ENCODE measurements at places on chromosomes 5 and 9.

- DNase-seq: no peak
Measured at GRCh38 chr9:13904746-13905145, 409.2 kb downstream of the NFIB start.

GRCh38 chr5:76790632-76791290 lies 28.1 kb upstream of the F2RL1 start:
- no peak for DNase-seq

GRCh38 chr9:37339923-37340322 lies 82.6 kb upstream of the GRHPR start:
- no peak for DNase-seq

DNA sequence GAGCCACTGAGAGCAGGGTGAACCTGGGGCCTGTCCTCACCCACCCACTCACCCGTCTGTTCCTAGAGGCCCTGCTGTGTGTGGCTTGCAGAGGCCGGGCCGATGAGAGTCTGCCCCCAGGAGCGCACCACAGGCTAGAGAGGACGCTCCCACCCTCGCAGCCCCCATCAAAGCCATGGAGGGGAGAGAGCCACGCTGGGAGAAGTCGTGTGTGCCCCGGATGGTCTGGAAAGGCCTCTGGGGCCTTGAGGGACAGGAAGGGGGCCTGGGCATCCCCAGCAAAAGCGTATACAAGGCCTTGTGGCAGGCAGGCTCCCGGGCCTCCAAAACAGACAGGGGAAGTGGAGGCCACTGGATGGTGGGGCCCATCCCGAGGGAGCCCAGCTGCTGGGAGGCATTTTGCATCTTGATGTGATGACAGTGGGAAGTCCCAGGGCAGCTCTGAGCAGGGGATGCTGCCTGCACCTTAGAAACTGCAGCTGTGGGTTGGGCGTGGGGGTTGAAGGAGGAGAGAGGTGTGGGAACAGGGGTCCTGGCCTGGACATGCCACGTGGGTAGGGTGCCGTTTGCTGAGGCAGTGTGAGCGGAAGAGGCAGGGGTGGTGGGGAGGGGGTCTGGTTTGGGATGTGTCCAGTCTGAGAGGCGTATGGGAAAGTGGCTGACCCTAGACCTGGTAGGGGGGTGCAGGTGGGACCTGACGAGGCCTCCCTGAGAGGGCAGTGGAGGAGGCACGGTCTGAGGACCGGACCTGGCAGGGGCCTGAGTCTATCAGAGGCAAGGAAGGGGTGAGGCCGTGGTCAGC lies 43.0 kb upstream of the NOTCH1 start:
- no peak for DNase-seq

- no peak for DNase-seq
Measured at GRCh38 chr9:78280982-78281668, 15.8 kb upstream of the PSAT1 start.

GRCh38 chr5:6195711-6196358 lies 182.5 kb downstream of the MED10 start:
- DNase-seq: no peak

- no peak for DNase-seq
Measured at GRCh38 chr5:146301626-146302025, 37.0 kb upstream of the POU4F3 start.

DNA sequence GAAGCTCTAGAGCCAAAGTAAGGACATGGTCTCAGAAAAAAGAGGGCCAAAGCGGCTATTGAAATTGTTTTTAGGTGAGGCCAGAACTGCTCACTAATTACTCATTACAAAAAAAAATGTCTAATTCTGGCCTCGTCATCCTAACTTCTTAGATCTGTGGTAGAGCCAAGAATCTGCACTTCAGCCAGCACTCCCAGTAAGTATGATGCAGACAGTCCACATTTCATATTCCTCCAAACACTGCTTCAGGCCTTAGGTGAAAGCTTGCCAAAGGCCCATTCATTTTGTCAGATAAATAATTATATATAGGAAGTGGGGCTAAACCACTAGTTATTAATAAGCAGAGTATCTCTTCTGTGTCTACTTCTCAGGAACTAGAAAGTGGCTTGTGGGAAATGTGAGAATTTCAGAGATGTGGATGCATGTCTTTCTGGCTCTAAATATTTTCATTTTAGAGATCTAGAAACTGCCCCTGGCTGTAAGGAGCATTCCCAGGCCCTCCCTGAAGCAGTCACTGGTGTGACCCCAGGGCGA lies 554.0 kb downstream of the TLE4 start:
- DNase-seq: no peak

GRCh38 chr5:80926536-80926935 lies 33.6 kb upstream of the RASGRF2 start:
- DNase-seq: no peak

- DNase-seq: no peak
Measured at GRCh38 chr5:65812648-65813047, 90.6 kb downstream of the NLN start.

DNA sequence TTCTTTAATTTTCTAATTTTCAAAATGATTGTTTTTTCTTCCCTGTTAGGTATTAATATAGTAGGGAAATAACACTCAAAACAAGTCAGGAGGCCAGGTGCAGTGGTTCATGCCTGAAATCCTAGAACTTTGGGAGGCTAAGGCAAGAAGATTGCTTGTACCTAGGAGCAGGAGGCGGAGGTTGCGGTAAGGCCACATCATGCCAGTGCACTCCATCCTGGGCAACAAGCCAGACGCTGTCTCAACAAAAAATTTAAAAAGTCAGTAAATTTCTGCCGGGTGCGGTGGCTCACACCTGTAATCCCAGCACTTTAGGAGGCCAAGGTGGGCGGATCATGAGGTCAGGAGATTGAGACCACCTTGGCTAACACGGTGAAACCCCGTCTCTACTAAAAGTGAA lies 10.2 kb upstream of the CDK7 start:
- no peak for DNase-seq

- no peak for DNase-seq
Measured at GRCh38 chr5:124289641-124290311, 456.7 kb downstream of the ZNF608 start.

DNA sequence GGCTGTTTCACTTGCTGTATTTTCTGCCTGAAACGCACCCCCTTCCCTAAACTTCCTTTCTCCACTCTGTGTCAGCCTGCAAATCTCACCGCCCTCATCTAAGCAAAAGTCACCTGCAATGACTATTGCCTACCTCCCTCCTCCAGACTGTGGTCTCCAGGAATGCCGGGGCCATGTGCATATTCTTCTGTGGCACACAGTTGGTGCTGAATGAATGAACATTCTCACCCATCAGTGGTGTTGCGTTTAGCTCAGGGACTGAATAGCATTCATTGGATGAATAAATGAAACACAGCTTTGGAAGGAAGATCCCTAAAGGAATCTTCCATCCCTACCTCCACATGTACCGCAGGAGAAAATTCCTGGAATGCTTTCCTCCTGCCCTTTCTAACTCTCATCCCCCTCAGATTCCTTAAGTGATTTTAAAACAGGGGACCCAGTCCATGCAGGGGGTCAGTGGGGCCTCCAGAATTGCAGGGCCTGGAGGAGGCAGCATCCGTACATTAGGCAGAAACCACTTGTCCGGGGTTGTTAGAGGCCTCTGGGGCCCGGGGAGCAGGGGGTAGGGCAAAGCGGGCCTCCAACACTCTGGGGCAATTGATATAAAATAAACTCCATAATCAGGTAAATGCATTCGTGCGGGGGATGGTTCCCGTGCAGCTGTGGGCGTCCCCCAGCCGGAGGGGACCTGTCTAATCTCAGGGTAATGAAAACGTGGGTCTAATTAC lies 28.3 kb upstream of the PTGS1 start:
- no peak for DNase-seq

DNA sequence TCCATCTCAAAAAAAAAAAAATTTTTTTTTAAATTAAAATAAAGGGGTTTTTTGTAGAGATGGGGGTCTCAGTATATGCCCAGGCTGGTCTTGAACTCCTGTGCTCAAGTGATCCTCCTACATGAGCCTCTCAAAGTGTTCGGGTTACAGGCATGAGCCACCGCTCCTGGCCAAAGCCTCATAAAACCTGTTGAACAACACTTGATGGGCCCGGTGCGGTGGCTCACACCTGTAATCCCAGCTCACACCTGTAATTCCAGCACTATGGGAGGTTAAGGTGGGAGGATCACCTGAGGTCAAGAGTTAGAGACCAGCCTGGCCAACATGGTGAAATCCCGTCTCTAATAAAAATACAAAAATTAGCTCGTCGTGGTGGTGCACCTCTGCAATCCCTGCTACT lies 7.7 kb upstream of the NPM1 start:
- no peak for DNase-seq

DNA sequence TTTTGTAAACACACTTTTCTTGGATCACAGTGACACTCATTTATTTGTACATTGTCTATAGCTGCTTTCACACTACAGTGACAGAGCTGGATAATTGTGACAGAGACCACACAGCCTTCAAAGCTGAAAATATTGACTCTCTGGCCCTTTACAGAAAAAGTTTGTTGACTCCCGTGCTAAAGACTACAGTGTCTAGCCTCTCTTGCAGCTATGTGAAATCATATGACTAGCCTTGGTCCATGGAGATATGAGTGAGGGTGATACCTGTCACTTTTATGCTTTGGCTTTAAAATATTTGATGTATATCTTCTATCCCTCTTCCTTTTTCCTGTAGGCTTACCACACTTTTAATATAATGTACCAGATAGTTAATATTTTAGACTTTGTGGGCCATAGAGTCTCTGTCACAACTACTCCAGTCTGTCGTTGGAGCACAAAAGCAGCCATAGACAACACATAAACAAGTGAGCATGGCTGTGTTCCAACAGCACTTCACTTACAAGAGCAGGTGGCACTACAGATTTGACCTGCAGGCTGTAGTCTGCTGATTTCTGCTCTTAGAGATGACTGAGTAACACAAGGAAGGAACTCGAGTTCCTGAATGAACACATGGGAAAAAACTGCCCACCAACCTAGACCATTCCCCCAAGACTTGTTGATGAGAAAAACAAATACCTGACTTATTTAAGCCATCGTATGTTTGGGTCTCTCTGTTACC lies 73.5 kb upstream of the ANKRD55 start:
- DNase-seq: no peak

DNA sequence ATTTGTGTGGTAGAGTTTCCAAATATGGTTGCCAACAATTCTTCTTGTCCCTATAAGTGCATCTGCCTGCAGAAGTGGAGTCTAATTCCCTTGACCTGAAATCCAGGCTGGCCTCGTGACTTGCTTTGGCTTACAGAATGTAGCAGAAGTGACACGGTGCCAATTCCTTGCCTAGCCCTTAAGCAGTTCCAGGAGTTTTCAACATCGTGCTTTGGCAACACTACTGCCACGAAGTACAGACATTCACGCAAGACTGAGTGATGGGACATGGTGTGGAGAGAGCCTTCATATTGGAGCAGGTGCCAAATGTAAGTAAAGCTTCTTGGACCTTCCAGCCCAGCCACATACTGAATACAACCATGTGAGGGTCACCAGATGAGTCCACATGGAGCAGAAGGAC lies 92.9 kb upstream of the NEK6 start:
- no peak for DNase-seq

- DNase-seq: no peak
Measured at GRCh38 chr9:134606951-134607731, 34.5 kb upstream of the COL5A1 start.

- no peak for DNase-seq
Measured at GRCh38 chr5:36066001-36066539, 612 bp downstream of the UGT3A2 start.

- no peak for DNase-seq
Measured at GRCh38 chr5:116437922-116438578, 136.6 kb downstream of the SEMA6A start.

- DNase-seq: no peak
Measured at GRCh38 chr9:91258451-91258850, 103.3 kb downstream of the AUH start.

DNA sequence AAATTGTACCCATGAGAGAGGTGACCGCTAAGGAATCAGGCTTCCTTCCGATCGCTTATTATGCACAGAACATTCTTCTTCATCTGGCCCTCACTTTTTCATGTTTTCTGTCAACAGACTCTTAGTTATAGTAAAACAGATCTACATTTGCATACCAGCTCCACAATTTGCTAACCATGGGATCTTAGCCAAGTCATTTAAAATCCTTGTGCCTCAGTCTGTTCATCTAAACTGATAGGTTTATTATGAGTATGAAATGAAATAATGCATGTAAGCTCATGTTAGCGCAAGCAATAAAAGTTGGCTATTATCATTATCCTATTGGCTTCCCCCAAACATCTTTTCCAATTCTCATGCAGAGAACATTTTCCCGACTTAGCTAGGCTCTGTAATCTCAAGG lies 42.3 kb downstream of the FGF1 start:
- no peak for DNase-seq

DNA sequence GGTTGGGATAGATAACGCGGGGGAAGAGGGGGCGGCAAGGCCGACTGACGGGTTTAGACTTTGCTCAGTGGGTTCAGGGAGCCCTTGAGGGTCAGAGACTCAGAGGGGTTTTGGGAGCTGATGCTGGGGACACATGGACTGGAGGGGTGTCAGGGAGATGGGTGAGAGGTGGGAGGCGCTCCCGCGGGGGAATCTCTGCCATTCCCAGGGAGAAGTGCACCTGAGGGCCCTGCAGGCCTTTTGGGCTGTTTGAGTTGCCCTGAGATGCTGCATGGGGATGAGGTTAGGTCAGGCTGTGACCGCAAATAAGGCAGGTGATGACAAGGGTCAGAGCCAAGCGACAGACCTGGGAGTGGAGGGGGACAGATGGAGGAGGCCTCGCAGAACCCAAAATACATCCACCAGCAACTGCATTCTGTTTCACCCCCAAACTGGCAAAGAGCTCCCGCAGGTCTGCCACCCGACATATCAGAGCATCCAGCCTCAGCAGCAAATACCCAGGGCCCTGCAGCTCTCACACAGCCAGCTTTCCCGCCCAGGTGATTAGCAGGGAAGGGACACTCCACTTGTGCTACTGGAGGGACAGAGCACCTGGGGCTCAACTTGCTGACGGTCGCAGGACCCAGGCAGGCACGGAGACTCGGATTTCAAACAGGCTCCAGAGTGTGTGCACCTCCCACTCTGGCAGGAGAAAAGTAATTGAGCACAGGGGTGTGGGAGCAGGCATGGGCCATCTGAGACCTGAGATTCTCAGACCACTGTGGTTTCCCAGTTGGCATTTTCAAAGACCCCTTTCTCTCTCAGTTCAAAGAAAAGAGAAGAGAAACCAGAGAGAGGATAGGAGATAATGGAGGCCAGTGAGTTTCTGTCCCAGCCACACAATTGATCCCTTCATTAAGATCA lies 26.4 kb downstream of the TMOD1 start:
- DNase-seq: no peak

GRCh38 chr9:74777136-74777879 lies 110.4 kb downstream of the TRPM6 start:
- DNase-seq: no peak

- no peak for DNase-seq
Measured at GRCh38 chr5:16579142-16579847, 37.5 kb downstream of the RETREG1 start.

- DNase-seq: no peak
Measured at GRCh38 chr9:114696814-114697544, 15.0 kb upstream of the TEX48 start.

All from NCI-H1436 treated with DMSO at 0.1 percent for 48 hours (cell line).